ENCODE measurements at places on chromosomes 11 and 22.

- DNase-seq, result no peak
Observed at GRCh38 chr11:128777369-128778011, 83.6 kb downstream of the FLI1 start.

DNA sequence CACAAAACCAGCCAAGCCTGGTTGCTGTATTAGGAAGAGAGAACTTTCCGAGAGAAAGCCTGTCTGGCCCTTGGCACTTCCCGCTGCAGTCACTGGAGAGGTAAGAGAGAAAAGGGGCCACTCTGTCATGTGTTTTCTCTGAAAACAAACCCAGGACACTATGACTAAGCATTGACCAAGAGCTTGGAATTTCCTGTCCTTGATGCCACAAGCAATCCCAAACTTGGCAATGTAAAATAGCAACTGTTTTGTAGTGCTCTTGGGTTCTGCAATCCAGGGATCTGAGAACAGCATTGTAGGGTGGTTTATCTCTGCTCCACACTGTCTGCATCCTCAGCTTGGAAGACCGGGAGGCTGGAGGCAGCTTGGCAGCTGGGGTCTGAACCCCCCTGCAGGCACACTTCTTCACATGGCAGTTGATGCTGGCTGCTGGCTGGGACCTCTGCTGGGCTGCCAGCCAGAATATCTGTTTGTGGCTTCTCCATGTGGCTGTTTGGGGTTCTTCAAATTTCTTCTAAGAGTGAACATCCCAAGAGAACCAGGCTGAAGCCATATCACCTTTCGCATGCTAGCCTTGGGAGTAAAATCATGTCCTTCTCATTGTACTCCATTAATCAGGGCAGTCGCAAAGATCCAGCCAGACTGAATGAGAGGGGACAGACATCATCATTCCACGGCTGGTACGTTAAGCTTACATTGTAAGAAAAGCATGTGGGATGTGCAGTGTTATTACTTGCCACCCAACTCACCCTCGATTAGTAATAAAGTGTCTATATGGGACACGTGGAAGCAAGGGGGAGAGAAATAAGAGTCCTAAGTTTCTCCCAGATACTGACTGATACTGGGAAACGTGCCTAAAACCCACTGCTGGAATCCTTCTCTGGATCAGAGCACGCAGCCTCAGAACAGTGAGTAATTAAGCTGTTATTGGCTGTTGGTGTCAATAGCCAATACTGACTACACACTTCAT lies 537.4 kb upstream of the B3GAT1 start:
- DNase-seq, result no peak

DNA sequence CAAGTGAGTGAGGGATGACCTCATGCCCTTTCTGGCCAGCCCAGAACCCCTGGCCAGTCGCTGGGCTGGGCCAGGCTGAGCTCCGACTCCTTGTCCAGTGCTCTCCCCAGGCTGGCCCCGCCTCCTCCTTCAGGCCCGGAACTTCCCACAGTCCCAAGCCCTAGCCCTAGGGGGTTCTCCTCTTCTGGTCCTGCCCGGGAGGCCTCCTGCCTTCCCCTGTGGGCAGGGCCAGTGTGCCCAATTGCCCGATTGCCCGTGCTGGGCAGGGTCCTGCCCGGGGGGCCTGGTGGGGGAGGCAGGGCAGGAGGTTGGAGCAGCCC lies 4.2 kb downstream of the TCIRG1 start:
- DNase-seq, result no peak

DNA sequence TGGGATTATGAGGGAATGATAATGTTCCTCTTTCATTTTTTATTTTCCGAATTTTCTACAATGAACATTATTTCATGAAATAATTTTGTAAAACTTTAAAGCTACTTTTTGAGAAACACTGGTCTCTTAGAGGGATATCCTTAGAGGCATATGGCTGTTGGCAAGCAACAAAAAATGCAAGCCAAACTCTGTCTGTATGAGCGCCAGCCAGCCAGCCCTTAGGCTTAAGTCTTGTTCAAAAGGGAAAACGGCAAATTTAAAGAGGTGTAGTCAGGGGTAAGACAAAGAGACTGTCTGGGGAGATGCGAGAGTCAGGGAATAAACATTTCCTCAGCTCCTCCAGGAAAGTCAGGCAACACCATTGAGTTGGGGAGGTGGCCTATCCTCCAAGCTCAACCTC lies 22.5 kb downstream of the ASCC2 start:
- DNase-seq, result no peak

GRCh38 chr11:13108416-13108815 lies 99.3 kb downstream of the RASSF10 start:
- no peak for DNase-seq

DNA sequence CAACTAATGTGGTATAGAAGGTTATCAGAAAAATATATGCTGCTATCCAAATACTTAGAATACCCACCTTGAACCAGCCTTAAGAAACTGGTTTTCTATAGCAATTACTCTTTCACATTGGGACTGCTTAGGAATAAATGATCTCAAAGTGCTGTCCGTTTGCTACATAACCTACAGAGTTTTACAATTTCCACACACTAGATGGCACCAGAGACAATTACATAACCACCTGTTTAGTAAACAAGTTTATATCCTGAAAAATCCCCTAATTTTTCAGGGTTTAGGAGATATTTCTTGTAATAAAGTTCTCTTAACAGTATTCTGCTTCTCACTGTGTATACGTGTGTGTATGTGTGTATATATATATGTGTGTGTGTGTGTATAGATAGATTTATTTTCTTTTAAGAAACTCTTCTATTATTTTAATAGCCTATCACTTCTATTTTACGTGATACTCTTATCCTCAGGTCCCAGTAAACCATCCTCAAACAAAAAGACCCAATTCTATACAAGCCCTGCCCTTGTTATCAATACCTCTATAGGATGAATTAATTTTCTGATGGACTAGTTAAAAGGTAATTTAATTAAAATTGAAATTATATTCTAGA lies 6.7 kb upstream of the OR5I1 start:
- peak; percentile 32 for DNase-seq

- no peak for DNase-seq
Observed at GRCh38 chr11:10667521-10667885, 26.1 kb downstream of the IRAG1 start.

DNA sequence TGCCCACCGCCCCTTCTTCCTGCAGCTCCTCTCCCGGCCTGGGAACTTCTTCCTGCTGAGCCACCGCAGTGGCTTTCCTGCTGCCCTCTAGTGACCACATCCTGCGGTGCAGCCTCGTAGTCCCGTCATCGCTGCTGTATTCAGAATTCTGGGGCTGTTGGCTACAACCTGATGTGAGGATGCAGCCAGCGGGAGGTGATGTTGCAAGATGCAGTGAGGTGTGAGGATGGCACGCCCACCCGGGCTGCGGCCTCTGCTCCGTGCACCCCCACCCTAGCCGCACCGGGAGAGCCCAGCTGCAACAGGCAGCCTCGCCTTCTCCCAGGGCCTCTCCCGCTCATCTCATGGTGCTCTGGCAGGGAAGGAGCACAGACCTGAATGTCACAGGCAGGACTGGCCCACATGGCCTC lies 10.1 kb downstream of the CHST1 start:
- peak; percentile 66 for DNase-seq

DNA sequence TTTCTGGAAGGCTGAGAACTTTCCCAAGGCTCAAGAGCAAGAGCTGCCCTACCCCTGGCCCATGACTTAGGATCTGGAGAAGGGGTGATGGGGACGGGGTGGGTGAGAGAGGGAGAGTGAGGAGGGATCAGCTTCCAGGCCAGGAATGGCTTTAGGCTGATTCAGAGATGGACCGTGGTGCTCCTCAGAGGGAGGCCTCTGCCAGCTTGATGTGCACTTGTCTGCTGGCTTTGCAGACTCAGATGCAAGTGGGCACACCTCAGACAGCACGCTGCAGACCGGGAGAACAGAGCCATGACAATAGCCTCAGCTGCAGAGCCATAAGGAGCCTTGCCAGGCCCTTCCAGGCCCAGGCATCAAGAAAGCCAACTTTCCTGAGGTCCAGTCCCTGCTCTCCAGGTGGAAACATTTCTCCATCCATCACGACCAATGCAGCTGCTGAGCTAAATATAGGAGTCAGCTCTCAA lies 41.3 kb downstream of the ALX4 start:
- DNase-seq, result no peak
